Gastrocnemius medialis (tissue), 4 donors: ENCODE measurements at places on chromosomes 2 and 18. TPM values are rescaled to one million over a fixed set of nuclear protein-coding genes. Genes with fewer than 3 reads are reported as not detected.

DNA sequence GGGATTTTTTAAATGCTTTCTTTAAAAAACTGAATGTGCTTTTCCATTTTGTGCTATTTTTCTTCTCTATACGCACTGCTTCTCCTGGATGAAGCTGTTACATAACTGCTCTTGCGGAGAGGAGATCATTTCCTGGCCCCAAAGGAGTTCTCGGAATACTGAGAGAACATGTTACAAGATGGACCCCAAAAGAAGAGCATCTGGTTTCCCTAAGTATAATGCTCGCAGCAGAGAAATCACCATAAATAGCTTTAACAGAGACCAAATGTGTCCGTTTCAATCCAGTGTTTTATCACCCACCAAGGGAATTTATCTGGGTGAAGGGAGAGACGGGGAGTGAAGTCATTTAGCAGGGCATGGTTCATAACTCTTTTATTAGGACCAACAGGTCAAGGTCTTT, 80.1 kb downstream of the RBM43 start:
- no peak for DNase-seq

DNA sequence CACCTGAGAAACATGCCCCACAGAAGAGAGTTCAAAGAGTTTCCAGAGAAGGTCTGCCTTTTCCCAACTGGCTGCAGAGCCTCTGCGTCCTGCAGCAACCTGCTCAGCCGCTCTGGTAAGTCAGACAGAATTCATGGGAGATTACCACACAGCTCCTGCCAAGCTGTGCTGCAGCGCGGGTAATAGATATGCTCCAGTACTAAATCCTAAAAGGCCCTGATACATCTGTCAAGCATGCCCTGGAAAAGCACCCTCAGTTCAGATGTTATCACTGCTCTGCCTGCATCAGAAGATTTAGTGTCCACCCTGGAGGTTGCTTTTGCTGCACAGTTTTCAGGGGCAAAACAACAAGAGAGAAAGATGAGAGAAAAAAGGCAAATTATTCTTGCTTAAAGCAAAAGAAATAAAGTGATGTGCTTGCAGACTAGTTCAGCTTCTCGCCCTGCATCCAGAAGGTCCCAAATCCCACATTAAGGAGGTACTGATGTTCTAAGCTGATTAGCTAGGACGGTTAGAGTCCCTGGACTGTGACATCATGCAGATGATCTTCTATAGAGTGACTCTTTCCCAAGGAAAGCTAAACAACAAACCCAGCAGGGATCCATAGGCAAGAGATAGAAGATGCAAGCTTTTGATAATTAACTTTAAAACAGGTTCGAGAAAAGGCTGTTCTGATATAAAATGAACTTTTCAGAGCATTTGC, 488.6 kb downstream of the BCL11A start:
- DNase-seq: no peak

DNA sequence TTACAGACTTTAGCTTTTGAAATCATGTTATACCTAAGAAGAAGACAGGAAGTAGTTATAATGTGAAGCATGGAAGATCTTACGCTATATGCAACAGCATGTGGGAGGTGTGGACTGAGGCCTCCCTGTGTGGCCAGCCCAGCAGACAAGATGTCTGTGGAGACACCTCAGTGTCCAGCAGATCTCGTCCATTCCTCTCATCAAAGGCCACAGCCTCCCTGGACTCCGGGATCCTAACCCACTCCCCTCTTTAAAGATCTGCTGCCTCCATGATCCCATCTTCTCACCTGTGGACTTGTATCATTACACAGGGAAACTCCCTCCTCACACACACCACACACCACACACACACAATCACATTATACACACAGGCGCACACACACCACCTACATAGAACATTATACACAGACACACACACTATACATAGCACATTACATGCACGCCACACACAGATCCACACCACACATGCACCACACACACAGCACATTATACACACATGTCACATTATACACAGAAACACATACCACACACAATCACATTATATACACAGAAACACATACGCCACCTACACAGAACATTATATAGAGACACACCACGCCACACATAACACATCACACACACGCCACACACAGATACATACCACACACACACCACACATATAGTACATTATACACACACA, 89.5 kb downstream of the PXDN start:
- DNase-seq: no peak

FSHR gene
- total RNA-seq: not detected

GRCh38 chr2:26605999-26606846, 34.9 kb downstream of the CIB4 start:
- no peak for DNase-seq

ZNF2 gene
- total RNA-seq: 3.0 TPM

- no peak for DNase-seq
Measured at GRCh38 chr18:78882585-78882984, 97.0 kb upstream of the SALL3 start.

NPPC gene
- total RNA-seq: not detected

PSMD1 gene
- 186 TPM for total RNA-seq

SPP2 gene
- not detected for total RNA-seq

PARD6G gene
- 0.40 TPM for total RNA-seq

DNA sequence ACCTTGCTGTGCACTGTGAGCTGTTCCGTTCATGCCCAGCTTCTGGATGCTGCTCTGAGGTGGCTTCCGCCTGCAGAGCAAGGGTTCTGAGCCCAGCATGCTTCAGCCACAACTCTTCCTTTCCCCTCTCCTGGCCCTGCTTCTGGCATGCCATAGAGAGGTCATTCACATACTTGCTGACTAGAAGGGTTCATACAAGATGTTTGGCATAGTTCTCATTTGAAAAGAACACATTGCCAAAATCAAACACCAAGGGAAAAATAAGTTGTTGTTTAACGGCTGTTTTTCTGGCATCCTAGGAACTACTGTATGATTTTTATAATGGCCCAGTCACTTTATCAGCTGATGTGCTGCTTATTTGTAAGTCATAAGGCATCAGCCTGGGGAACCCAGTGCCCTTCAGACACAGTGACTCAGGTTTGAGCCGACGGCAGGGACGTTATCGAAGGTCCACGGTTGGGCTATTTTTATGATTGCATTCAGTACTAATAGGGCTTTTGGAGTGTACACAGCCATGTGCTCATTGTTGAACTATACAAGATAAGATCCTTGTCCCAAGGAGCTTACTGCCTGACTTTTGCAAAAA, 53.9 kb upstream of the CTAGE1 start:
- no peak for DNase-seq

DNA sequence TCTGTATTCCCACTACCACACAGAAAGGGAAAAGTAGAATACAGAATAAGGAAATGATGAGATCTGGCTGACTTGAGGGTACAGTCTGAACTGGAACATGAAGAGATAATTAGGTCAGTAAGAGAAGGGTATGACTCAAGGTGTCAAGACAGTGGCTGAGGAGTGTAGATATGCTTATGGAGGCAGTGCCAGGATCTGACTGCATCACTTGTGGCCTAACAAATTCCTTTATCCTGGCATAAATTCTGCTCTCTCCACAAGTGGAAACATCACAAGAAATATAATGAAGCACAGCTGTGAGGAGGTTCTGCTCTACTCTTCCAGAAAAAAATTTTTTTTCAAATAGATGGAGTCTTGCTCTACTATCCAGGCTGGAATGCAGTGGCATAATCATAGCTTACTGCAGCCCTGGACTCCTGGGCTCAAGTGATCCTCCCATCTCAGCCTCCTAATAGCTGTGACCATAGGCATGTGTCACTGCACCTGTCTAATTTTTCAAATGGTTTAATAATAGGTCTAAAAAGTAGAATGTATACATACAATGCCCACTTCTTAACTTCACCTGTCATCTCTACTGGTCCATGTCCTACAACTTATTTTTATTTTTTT, 85.3 kb downstream of the C2orf74 start:
- DNase-seq: peak; percentile 18

- DNase-seq: no peak
Measured at GRCh38 chr2:57343391-57344006, 703.1 kb upstream of the VRK2 start.

SLC14A1 gene
- total RNA-seq: 8.2 TPM

DNA sequence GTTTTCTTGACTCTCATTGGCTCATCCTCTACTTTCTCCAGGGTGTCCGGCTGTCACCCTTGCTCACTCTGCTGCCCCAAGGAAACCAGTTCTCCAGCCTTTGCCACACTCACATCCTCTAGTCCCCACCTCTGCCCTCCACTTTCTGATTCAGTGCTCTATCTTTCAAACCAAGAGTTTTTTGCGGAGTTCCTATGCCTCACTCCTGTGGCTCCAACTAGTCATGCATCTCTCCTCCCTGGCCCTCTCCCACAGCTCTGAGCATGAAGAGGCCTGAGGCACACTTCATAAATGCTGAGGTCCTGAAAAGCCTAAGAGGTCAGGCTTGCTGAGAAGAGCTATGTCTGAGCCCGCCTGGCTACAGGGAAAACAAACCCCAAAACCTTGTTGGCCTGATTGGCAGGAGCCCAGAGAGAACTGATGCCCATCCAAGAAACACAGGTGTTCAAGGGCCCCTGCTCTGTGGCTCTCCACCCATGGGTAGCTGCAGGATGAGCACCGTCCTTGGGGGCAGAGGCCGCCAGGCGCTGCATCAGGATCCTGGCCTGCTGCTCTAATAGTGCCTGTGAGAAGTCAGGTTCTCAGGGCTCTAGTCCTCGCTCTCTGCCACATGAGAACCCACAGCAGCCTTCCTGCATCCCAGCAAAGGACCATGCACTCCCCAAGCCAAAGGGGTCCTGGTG, 42.1 kb downstream of the HS1BP3 start:
- DNase-seq: peak; percentile 9

DNA sequence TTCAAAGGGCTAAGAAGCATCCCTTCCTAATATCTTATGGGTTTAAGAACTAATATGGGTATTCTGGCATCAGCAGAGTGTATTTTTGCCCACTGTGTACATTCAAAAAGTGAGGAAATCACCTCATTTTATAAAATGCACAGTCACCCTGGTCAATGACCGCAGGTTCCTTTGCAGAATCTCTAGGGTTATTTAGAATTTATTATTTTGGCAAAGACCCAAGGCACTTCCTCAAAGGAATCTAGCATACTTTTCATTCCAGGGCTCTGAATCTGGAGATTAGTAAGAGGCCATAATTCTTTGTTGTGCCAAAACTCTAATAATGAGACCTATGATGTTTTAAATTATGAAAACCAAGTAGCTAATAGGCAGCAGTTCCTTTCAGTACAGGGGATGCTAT, 27.2 kb upstream of the CDH2 start:
- no peak for DNase-seq

GRCh38 chr2:3624059-3624794, 29.3 kb downstream of the COLEC11 start:
- DNase-seq: no peak

OTOS gene
- total RNA-seq: not detected

DNA sequence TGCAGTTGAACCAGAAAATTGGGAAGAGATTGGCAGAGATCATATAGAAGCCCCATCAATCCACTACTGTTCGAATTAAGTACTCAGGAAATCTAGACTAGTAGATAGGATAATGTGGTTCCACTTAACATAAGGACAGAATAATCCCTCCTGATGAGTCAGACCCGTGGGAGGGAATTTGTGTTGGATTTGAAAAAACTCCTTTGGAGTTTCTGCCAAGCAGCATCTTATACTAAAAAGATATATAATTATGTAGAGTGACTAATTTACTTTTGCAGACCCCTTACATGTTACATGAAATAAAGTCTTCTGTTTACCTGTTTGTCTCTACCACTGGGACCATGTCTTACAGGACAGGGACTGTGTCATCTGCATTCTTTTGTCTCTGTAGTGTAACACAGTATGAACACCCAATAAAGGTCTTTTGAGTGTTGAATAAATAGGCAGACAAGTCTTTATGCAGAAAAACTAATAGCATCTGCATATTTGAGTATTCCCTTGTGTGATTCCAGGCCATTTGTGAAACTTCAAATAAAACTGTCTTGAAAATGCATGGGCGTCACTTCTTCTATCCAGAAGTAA, 122.6 kb upstream of the DNAJC10 start:
- DNase-seq: no peak

GRCh38 chr2:147006736-147007141, 838.1 kb upstream of the ACVR2A start:
- no peak for DNase-seq

CFAP65 gene
- total RNA-seq: not detected

DNA sequence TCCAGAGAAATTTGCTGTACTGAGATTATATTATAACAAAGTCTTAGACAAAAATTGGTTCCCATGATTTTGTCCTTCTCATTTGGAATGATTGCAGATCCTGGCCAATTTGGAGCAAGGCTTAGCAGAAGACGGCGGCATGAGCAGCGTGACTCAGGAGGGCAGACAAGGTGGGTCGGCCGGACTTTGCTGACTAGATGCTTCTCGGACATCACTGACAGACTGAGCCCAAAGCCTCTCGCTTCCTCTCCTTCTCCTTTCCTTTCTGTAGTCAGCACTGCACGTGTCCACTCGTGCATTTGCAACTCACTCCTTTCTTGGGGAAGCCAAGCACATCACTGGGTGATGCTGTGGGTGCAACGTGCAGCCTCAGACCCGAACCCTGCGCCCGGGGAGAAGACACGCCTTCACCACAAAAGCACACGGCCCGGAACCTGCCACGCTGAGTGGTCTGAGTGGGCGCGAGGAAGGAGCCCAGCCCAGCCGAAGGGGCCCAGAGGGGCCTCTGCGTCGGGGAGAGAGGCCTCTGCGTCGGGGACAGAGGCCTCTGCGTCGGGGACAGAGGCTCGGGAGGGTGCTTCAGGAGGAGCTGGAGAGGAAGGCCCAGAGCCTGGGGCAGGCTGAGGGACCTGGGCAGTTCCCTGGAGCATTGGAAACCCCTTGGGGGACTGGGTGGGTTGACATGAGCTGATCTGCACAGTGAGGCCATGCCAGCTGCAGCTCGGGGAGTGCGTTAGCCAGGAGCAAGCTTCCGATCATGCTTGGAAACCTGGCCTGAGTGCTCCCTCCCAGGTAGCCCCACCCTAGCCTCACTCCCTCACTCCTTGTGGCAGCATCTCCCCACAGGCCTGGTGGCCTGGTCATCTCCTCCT, 61.6 kb downstream of the ADI1 start:
- DNase-seq: no peak

NYAP2 gene
- total RNA-seq: 1.4 TPM

GRCh38 chr18:55462652-55463051, 125.3 kb downstream of the TCF4 start:
- DNase-seq: peak; percentile 53

DNA sequence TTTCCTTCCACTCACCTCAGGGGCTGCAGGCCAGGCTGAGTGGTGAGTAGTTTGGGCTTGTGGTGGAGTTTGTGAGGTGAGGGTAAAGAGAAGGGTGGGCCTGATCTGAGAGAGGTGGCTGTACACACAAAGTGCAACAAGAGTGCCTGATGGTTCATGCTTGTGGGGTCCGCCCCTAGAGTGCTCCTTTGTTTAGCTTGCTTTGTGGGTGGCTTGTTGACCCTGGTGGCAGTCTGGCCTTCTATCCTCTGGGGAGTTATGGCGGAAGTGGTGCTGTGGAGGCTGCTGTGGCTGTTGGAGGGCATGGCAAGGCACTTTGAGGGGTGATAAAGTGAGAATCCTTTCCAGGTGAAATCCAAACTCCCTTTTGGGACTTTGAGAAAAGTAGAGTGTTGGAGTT, 10.6 kb downstream of the UBE2F start:
- no peak for DNase-seq
